ENCODE measurements at places on chromosomes 3 and 15.

- DNase-seq = no peak
Observed at GRCh38 chr3:177410730-177411129, 213.4 kb upstream of the TBL1XR1 start.

DNA sequence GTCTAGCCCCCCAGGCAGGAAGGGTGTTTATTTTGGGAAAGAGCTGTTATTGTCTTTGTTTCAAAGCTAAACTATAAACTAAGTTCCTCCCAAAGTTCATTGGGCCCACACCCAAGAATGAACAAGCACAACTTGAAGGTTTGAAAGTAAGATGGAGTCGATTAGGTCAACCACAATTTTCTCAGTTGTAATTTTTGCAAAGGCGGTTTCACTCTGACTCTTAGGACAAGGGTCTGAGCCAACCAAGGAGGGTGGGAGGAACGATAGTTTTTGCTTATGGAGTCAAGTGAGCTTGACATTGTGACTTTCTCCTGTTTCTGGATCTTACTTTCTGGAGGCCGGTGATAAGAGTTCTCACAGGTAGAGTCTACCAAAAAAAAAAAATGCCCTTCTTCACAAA, 5.8 kb upstream of the ZNF770 start:
- peak; percentile 76 for DNase-seq

- no peak for DNase-seq
Observed at GRCh38 chr3:54850484-54851018, 77.3 kb downstream of the LRTM1 start.

DNA sequence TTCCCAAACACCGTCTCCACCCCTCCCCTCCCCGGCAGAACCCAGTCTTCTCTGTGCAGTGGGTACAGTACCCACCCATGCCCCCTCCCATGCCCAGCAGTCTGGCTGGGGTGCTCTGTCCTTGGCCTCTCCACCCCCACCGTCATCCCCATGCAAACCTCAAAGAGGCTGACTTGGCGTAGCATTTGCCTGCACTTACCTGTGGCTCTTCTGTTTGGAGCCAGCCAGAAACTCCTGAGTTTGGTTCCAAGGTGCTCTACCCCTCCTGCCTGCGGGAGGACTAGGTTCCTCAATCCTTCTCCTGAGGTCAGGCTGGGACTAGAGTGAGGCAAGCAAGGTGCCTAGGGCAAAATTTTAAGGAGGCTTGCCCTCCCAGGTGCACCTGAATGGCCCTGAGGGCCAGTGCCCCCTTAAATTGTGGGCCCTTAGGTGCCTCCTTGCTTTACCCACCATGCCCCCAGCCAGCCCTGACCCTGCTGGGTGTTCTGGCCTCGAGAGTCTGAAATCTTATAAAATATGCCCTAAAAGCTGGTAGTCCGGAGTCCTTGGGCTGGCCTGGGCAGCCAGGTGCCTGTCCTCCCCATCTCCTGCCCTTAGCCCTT, 47.1 kb upstream of the C15orf39 start:
- no peak for DNase-seq

- no peak for DNase-seq
Observed at GRCh38 chr3:48018841-48019240, 2.6 kb upstream of the MAP4 start.
